ENCODE measurements at places on chromosomes 4 and X.

DNA sequence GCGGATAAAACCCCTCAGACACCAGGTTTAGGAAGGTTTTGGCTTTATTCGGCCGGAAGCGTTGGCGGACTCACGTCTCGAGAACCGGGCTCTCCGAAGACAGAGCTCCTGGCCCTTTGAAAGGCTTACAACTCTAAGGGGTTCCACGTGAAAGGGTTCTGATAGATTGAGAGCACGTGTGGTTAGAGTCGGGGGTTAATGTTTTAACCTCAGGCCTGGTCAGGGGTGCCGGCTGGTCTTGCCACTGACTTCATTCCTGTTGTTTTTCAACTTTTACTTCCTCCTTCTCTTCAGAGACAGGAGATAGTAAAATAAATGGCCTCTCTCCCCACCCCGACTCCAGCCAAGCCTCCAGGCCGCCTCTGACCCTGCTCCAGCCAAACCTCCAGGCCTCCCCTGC lies 4.7 kb upstream of the ASMT start:
- no peak for DNase-seq

- peak; percentile 3 for DNase-seq
Measured at GRCh38 chrX:70033348-70034051, 16.2 kb downstream of the AWAT2 start.

- DNase-seq: no peak
Measured at GRCh38 chr4:164648849-164649212, 105.1 kb upstream of the SMIM31 start.

DNA sequence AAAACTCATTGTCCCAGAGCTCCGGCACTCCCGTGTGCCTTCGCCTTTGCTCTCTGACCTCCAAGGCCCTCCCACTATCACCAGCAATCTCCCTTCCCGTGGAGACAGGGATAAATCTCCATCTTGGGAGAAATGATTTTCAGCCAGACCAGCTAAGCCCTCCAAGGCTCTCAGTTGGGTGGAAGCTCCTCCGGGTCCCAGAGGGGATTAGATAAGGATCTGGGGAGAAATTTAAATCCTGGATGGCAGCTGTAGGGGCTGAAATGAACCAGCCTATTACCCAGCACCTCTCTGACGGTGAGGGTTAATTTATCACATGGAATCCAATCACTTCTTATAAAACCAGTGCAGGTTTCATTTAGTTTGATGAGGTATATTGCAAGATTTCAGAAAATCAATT lies 366.2 kb downstream of the FBXW7 start:
- no peak for DNase-seq

DNA sequence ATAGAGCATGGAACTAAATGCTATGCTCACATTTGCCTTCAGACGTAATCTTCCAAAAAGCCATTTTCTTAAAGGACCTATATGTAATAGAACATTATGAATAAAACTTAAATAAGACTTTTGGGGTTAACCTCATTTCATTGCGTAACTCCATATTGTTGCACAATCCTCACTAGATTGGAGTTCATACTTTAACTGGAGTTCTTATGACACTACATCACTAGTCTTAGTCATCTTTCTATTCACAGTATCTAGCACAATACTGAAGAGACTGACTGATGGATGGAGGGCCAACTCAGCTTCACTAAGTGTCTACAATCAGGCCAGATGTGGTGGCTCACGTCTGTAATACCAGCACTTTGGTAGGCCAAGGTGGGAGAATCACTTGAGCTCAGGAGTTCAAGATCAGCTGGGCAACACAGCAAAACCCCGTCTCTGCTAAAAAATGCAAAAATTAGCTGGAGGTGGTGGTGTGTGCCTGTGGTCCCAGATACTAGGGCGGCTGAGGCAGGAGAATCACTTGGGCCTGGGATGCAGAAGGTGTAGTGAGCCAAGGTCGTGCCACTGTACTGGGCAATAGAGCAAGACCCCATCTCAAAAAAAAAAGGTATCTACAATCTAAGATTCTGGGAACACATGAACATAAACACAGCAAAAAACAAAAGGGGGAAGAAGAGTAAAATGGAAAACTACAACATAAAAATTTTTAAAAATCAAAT lies 80.8 kb upstream of the MAB21L2 start:
- no peak for DNase-seq

DNA sequence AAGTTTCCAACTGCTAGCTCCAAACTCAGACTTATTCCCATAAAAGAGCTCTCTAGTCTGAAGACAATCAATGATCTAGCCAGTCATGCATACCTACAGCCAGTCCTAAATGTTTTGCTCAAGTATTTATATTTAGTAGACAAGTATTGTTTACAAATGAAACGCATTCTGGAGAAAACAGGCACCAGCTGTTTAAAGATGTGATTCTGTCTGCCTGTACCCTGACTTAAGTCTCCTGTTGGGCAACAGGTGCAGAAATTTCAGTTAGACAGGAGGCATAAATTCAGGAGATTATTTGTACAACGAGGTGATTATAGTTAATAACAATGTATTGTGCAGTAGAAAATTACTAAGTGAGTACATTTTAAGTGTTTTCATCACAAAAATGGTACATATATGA lies 28.9 kb downstream of the LNX1 start:
- DNase-seq: no peak

GRCh38 chrX:117510453-117510852 lies 606.2 kb downstream of the KLHL13 start:
- DNase-seq: no peak

- DNase-seq: no peak
Measured at GRCh38 chr4:147535124-147535523, 54.2 kb downstream of the EDNRA start.

GRCh38 chrX:46125111-46125510 lies 420.1 kb downstream of the ZNF674 start:
- DNase-seq: no peak

DNA sequence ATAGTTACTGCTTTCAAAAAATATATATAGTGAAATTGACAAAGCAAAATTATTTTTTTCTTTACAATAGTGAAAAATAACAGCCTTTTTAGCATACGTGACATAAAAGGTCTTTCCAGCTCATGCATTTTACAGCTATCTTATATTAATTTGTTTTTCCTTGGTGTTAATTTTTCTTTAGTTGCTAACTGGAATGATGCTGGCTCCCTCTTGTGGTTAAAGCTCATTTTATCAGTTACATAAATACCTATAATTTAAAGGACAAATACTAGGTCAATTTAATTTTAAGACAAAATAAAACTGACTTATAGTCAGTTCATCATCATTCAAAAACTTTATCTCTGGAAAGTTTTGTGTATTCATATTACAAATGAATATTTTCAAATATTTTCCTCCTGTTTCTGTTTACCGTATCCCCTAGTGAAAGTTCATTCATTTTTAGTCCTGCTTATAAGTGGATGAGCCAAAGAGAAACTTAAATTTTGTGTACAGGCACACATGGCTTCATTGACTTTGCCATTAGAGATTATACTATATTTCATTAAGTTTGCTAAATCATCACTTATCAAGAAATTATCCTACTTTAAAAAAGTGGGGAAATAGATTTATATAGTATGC lies 9.9 kb upstream of the ANAPC4 start:
- no peak for DNase-seq
